ENCODE measurements at places on chromosomes 3 and 15.

DNA sequence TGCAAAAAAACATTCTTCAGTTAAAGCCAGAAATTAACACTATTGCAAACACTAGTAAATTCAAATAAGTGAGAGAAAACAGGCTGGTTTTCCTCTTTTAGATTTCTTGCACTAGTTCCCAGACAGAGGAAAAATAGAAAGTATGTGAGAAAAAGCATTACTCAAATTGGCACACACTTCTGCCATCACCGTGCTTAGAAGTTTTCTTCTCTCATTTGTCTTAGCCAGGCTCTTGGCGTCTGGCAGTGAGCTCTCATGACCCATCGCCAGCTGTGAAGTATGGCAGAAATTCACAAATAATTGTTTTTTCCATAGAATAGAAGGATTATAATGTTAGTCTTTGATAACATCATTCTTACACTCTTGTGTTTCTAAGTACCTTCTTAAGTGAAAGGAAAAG, 515.9 kb downstream of the GBE1 start:
- DNase-seq: no peak

GRCh38 chr3:37984051-37984450, 6.5 kb upstream of the VILL start:
- no peak for DNase-seq

DNA sequence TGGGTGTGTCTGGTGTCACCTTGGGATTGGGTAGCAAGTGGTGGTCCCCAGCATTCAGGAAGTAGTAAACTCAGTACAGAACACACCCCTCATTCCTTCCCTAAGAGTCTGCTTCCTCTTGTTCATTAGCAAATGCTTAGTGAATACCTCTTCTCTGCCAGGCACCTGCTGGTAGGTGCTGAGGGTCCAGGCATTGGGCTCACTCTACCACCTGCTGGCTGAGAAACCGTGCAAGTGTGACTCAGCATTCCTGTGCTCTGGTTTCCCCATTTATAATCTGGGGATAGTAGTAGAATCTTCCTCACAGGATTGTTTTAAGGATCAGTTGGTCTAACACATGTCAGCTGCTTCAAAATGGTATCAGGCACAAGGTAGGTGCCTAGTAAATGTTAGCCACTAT, 4.8 kb downstream of the SHF start:
- no peak for DNase-seq

GRCh38 chr3:71380096-71380495, 203.4 kb downstream of the FOXP1 start:
- no peak for DNase-seq

- DNase-seq: no peak
Measured at GRCh38 chr3:125054449-125055329, 1.1 kb downstream of the HEG1 start.

Data from activated T-cell treated with anti-CD3 and anti-CD28 coated beads for 48 hours (primary cell).